ENCODE measurements at places on chromosomes 13 and 19. TPM values are rescaled to one million over a fixed set of nuclear protein-coding genes. Genes with fewer than 3 reads are reported as not detected.

CYP2A7 gene
- total RNA-seq = not detected

COLGALT1 gene
- 106 TPM for total RNA-seq

ICAM1 gene
- total RNA-seq = 59.7 TPM

MRPL4 gene
- 19.9 TPM for total RNA-seq

PABPC3 gene
- 0.14 TPM for total RNA-seq

VAV1 gene
- total RNA-seq = not detected

RCBTB1 gene
- total RNA-seq = 26.0 TPM
